ENCODE measurements at places on chromosomes 6 and 20.
A peak's percentile ranks its signal among the peaks of the same experiment; 100 is the strongest.

GRCh38 chr6:132459605-132459952, 53.3 kb downstream of the STX7 start:
- no peak for DNase-seq

DNA sequence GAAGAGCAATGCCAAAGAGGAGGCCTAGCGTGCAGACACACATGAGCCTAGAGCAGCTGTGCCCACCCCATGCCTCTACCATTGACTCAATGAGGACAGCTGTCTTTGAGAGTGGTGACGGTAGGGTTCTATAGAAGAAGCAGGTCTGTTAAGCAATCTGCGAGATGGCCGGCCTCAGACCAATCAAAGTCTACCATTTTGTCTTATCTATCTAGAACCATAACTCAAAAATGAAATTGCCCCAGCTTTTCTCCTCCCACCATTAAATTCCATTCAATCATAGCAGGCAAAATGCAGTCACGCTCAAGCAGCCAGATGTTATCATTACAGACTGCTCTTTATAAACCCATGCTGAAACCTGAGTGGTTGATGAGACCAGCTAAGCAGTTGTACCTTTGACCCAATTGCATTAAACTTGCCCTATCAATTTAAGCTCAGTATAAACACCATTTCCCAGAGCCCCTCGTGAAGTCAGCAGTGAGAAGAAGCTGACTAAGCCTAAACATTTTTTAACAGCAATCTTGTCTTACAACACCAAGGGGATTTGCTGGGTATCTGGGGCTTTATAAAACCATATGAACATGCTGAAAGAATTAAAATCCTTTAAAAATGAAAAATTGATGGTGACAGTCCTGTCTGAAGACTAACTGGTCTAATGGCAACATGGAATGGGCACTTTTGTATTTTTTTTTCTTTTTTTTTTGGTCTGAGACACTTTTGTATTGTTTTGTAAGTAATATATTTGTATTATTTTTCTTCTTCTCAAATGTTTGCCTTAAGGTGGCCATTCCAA, 57.5 kb downstream of the FOXC1 start:
- no peak for DNase-seq

DNA sequence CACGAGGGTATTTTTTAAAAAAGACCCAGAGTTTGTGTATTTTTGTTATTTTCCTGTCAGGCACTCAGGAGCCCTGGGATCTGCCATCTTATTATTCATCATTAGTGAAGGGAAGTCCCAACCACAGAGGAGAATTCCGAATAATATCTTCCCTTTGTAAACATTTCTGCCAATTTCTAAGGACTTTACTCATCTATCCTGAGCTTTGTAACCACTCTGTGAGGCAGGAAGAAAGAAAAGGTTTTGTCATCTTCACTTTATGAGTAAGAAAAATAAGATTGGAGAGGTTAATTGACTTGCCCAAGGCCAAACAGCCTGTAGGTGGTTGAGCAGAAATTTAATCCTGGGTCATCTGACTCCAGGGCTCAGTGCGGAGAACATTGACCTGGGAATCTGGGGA, 23.0 kb upstream of the IYD start:
- no peak for DNase-seq

DNA sequence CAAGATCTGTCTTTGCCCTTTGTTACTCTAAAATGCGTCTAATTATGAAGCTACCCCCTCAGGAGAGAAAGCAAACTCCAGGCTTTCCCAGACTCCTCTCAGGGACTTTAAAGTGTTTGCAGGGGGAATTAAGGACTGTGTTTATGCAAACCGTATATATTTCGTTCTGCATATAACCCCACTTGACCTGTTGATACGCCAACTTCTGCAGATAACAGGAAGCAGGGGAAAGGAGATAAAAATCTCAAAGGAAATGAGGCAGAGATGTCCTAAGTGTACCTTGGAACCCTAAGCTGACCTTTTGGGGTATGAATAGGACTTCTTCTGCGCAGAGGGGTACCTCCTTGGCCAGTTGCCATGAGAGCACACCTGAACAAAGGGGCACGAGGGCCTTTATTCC, 8.1 kb downstream of the SYCP2L start:
- no peak for DNase-seq

- no peak for DNase-seq
Measured at GRCh38 chr6:161033667-161034066, 42.1 kb downstream of the MAP3K4 start.

DNA sequence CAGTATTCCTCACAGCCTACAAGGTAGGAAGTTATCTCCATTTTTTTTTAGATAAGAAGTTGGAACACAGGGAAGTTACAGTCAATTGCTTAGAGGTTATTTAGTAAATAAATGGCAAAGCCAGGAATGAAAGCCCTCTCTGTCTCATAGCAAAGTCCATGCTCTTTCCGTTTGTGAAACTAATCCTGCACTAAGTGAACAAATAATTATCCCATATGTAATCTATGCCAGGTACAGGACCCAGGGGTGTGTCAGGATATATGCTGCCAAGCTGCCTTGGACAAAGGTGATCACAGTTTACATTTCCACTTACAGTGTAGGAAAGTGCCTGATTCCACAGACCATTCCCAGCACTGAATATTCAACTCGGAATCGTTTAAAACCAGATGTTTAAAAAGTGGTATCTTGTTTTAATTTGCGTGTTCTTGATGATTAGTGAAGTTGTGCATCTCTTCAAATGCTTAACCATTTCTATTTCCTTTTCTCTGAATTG, 13.6 kb upstream of the GMDS start:
- DNase-seq, result no peak

GRCh38 chr20:54092021-54092420, 21.6 kb upstream of the BCAS1 start:
- no peak for DNase-seq

DNA sequence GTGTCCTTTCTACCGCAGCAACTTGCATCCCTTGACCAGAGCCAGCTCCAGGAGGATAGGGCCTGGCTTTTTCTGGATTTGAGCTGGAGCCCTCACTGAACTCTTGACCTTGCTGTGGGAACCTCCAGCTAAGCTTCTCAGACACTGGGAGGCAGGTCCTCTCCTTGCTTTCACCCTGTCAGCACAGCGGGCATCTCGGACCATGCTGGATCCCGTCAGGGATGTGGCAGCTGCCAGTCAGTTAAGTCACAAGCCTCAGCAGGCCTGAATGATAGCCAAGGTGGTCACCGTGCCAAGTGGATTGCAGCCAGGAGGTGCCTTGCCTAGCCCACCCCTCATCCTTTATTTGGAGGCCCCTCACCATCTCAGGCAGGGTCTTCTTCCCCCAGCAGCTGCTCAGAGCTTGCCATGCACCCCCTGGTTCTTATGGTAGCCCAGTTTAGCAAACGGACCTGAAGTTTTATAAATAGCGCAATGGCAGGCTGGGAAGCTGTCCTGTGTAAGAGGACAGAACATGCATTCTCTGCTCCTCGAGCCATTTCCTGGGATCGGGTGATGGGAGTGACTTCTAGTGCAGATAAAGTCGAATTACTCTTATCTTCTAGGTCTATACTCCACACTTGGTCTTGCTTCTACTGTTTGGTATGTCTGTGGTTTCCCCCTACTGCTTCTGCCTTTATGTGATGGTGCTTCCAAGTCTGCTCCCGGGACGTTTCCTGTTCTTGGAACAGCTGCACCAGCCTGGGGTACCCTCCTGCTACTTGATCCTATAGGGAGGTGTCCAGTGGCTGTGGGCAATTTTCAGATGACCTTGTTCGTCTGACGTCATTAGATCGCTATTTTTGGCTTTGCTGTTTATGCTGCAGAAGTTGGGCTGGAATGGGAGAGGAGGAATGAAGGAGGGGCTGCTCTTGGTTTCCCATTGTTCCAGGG, 7.1 kb upstream of the MYLK2 start:
- DNase-seq, result no peak

- peak; percentile 9 for DNase-seq
Measured at GRCh38 chr6:42279144-42279781, 61.6 kb upstream of the MRPS10 start.

- no peak for DNase-seq
Measured at GRCh38 chr6:4008324-4009047, 70.5 kb downstream of the FAM217A start.
